ENCODE measurements at places on chromosomes 7 and 10. TPM values are rescaled to one million over a fixed set of nuclear protein-coding genes. Genes with fewer than 3 reads are reported as not detected.

The FANK1 gene
- total RNA-seq, result 1.0 TPM

The ARHGEF35 gene
- 0.13 TPM for total RNA-seq

The ABCC2 gene
- total RNA-seq, result 0.51 TPM

The CPVL gene
- total RNA-seq, result 0.25 TPM

The NEBL gene
- total RNA-seq, result 1.2 TPM

The STOX1 gene
- 0.13 TPM for total RNA-seq

The LBX1 gene
- not detected for total RNA-seq

The DRGX gene
- not detected for total RNA-seq

The VSIR gene
- 12.2 TPM for total RNA-seq

The MET gene
- total RNA-seq, result 43.0 TPM

DNA sequence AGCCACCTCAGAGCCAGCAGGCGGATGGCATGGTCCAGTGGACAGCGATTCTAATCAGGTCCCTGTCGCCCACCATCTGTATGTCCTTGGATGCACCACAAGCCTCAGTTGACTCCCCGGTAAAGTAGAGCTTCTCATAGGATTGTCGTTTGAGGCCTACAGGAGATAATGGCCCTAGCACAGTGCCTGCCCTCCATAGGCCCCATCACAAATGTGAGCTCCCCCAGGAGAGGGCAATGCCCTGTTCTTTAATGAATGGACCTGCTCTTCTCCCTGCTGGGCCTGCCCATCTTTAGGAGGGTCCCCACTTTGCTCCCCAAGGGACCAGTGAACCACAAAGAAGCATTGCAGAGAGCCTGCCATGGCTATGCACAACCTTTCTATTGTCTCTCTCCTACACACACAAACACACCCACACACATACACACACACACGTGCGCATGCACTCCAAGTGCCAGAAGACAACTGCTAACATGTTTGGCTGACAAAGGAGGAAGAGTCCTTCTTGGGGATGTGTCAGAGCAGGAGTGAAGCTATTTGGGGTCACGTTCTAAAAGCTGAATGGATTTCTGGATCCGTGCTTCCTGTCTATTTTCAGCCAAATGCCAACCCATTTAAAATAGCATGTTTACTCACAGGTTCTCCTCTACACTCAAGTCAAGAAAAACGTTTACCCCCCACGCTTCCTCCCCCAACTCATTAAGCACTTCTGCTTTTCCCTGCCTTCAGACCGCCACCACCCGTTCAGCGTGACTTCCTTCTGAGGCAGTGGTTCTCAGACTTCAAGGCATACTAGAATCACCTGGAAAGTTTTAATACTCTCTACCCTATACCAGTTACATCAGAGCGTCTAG lies 196.1 kb downstream of the GRID1 start:
- DNase-seq, result no peak

GRCh38 chr7:47827351-47827756 lies 120.9 kb downstream of the PKD1L1 start:
- DNase-seq, result no peak

DNA sequence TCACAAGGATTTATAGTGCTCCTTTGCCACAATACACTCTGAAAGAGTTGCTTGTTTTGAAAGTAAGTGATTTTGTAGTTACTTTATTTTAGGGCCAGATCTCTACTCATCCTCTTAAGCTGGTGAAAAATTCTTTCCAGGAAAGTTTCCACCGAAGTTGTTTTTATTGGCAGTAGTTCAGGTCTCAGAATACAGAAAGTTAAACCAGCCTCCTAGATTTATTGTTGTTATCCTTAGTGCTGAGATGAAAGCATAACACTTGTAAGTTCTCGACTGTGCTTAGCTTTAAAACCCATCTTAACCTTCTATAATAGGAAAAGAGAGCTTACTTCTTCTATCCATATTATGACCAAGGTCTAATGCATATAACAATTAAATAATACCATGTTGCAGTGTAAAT lies 5.5 kb downstream of the AP3M1 start:
- DNase-seq, result no peak

DNA sequence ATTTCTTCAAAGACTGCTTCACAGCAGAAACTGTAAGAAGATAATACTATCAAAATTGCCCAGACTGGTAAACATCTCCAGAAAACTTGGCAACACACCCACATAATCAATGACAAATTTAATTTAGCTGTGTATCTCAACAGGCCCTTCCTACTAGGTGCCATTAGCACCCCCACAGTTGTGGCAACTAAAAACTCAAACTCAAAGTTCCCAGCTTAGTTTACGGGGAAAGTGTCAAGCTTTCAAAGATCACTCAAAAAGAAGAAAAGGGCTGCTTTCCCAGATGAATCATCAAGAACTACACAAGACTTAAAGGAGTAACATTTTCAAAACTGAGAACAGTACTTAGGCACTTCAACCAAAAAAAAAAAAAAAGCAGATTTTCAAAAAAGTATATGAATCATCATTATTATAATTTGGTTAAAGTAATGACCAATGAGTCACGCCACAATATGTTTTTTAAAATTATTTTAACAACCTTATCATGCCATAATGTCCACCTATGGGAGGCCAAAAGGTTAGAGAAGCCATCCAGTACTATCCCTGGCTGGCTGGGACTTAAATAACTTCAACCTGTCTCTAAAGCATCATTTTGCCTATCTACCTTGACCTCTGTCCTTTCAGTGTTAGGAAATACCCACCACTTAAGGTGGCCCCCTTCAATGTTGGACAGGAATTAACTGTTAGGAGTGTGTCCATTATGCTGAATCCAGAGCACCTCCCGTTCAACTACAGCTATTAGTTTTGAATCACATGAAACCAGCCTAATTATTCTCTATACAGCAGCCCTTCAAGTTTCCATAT lies 90.8 kb downstream of the ZFAND4 start:
- no peak for DNase-seq

DNA sequence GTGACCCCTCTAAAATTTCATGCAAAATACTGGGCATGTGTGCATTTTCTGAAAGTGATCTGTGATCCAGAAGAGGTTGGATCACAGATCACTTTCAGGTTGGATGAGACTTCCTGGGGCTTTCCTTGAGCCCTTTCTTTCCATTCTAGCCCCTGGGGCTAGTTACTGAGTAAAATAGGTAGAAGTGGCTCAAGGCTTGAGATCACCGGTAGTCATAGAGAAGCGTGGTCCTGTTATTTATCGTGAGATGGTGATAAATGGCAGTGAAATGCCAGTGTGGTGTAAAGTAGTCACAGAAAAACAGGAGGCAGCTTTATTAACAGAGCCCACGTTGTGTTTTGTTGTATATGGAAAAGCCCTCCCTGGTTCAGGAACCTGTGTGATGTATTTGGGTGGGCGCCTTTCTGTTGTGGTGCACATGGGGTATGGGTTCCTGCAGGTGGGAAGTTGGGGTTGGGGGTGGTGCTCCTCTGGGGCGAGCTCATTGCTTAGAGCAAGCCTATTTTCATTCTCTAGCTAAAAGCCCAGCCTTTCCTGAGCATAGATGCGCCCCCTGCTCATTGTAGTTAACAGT lies 34.0 kb upstream of the SH2D4B start:
- DNase-seq, result no peak

- no peak for DNase-seq
Measured at GRCh38 chr10:116926426-116926825, 77.1 kb downstream of the ENO4 start.

DNA sequence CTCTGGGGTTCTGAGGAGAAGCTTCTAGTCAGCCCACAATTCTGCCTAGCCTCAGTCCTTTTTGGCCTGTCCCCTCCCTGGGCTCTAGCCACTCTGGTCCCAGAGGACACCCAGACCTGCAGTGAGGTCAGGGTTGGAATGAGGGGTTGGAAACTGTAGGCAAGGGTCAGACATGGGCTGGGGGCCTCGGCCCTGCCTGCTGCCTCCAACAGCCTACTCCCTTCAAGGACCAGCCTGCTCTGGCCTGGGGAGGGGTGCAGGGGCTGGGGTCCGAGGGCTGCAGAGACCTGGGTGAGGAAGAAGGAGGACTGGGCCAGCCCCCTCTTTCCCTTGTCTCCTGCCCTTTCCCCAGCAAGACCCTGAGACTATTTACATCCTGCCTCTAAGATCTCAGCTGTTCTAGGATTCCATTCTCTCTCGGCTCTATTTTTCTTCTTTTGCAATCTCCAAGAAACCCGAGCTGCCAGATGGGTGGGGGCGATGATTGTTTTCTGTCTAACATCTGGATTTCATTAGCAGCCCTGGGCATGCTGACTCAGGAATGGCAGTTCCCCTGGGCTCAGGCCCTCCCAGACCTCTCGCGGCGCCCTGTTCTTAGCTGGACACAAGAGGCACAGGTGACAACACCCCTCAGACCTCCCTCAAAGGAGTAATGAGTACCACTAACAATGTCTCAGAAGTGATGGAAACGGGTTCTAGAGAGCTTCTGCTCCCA lies 23.1 kb downstream of the ZCCHC24 start:
- DNase-seq, result no peak

GRCh38 chr7:108109221-108109908 lies 20.8 kb downstream of the LAMB4 start:
- no peak for DNase-seq

DNA sequence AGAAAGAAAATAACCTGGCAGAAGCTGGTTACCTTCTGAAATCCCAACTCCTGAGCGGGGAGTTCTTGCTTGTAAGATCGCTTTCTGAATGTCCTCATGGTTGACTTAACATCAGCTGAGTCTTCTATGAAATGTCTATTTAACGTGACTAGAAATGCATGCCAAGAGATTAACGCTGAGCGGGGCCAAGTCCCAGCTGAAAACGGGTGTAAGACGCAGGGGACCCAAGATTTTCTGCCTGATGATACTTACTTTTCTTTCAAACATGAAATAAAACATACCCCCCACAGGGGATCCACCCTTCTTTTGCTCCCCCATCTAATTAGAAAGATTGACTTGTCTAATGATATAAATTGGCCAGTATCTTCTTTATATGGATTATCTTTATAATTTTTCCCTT lies 14.9 kb downstream of the OR9A2 start:
- DNase-seq, result no peak

GRCh38 chr7:36896418-36896817 lies 172.1 kb upstream of the AOAH start:
- peak; percentile 11 for DNase-seq

- no peak for DNase-seq
Measured at GRCh38 chr10:89002226-89002978, 11.8 kb downstream of the FAS start.

DNA sequence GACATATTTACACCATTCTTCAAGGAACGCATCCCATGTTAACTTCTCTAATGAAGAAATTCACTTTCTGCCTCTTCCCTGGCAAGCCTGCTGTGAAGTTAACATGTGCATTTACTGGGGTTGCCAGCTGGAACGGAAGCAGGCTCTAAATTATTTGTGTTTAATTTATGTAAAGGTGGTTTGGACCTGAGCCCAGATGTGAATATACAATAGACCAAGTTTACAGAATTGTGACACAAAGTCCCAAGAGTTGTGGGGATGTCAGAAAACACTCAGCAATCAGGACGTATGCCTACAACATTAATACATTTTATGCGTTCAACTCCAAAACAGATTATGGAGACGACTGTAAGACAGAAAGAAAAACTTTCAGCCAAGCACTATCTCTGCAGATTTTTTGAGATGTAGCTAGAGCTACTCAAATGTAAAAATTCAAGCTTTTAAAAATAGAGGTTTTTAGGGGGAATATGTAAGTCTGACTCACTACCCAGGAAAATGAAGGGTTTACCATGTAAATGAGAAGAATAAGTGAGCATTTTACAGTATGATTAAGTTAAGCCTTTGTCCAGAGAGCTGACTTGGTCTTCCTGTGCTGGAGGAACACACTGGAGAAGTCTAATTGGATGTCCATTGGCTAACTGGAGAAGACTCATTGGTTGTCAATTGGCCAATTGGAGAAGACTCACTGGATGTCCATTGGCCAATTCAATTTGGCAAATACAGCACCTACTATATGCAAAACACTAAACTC lies 19.5 kb downstream of the NRP1 start:
- DNase-seq, result no peak

DNA sequence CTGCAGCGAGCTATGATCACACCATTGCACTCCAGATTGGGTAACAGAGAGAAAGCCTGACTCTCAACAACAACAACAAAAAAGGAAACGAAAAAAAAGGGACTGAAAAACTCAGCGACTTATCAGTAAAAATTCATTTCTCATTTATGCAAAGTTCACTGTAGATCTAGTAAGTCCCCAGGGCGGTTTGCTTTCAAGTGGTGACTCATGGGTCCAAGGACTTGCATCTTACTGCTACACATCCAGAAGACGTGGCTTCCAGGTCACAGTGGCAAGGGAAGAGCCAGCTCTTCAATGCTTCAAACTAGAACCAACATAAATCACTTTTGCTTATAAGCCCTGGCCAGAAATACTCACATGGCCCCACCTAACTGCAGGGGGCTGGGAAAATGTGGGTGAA lies 178.3 kb upstream of the AUTS2 start:
- no peak for DNase-seq

GRCh38 chr7:120874722-120875121 lies 16.8 kb upstream of the TSPAN12 start:
- peak; percentile 18 for DNase-seq

- peak; percentile 61 for DNase-seq
Measured at GRCh38 chr7:155257482-155258225, 40.0 kb upstream of the INSIG1 start.

DNA sequence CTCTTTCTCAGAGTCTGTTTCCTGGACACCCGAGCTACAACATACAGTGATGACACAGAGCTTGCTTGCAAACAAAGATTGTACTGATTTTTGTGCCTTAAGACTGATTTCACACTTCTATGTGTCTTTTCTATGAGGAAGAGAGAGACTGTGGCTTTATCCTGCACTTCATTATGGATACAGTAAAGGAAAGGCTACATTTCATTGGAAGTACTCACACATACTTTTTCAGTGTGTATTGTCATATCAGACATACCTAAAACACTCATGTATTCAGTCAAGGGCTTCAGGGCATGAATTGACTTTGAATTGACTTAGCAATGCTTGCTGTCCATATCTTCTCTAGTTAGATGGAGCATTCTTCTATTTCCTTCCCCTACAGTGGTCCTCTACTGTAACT lies 135.5 kb upstream of the IMMP2L start:
- DNase-seq, result no peak

DNA sequence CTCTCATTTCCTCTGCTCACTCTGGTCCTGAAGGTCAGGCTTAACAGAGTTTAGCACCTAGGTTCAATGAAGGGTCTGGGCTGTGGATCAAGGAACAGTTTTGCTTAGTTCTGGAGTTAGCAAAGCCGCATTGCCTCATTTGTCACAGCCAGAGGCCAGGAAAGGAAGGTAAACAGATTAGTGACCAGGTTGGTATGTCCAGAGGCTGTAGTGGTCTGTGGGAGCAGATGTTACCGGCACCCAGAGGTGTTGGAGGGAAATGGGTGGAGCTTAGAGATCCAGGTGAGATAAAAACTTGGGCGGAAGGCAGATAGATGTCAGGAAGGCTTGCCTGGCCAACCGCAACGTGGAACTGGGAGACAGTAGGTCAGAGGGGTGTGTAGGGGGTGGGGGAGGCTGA lies 36.6 kb upstream of the ZMIZ2 start:
- DNase-seq, result no peak
